H9 (cell line): ENCODE measurements at places on chromosomes 2 and 18.

DNA sequence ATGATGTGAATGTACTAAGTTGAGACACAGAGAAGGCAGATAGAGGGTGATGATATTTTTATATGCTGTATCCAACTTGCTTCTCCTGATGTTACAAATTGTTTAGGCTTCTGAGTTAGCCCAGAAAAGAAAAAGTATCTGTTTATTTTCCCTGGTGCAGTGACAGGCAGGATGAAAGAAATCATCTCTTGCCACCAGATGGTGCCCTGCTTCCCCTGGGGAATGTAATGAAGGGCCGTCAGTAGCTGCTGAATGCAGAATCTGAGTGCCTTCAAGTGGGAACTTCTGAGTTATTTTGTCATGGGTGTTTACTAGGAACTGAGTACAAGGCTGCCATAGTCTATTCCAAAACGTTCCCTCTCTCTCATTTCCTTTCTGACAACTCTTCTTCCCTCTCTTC lies 525.6 kb downstream of the MBD2 start:
- peak; percentile 46 for DNase-seq

DNA sequence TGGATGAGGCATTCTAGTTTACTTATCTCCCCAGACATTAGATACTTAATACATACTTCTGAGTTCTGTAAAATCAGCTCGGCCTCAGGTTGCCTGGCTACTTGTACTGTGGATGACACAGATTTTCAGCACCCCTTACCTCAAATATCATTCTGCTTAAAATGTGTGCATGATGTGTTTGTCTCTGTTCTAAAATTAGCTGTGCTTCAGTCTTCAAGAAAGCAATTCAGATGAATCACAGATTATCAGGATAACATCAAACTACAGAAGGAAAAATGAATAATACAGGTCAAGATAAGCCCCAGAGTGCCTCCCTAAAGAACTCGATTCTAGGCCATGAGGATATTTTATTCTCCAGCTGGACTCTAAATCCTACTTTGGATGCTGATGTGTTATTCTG lies 21.3 kb upstream of the MAPRE2 start:
- no peak for DNase-seq

GRCh38 chr2:112782234-112782799 lies 2.0 kb downstream of the IL1A start:
- no peak for DNase-seq

- no peak for DNase-seq
These were observed 38.5 kb downstream of the HPCAL1 start for GRCh38 chr2:10341193-10341592.

GRCh38 chr2:55530539-55531081 lies 11.1 kb downstream of the CFAP36 start:
- DNase-seq = no peak

- no peak for DNase-seq
These were observed 83.4 kb downstream of the PDK1 start for GRCh38 chr2:172639256-172639655.

GRCh38 chr2:187550857-187551256 lies 3.4 kb downstream of the TFPI start:
- DNase-seq = no peak

DNA sequence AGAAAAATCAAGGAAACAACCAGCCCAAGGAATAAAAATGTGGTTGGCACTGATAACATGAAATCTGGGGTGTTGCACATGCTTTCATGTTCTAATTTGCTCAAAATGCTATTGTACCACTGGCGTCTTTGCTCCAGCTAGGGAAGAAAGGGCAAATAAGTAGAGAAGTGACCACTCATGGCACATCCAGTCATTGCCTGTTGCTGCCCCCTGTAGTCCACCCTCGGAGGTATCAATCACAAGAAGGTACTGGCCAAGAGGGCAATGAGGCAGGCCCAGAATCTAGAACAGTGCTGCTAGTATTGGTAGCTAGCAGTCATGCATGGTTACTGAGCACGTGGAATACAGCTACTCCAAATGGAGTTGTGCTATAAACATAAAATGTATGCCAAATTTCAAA lies 213.4 kb downstream of the CDCA7 start:
- peak; percentile 69 for DNase-seq

GRCh38 chr2:63698786-63699548 lies 110.2 kb downstream of the MDH1 start:
- DNase-seq = peak; percentile 81

DNA sequence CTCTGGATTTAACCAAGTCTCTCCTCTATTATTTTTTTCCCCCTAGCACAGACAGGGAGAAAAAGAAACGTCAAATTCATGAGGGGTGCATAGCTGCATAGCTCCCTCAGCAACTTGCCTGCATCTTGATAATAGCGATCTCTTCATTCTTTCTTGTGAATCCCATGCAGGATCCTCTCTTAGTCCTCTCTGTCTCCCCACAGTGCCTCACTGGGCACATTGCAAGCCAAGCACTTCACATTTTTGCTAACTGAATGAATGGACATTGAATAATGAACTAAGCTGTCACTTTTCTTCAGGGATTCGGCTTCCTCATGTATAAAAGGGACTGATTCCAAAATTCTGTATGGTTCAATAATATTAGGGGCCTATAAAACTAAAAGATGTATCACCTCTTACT lies 2.9 kb upstream of the EPB41L3 start:
- peak; percentile 41 for DNase-seq

- DNase-seq = peak; percentile 46
These were observed 215.8 kb upstream of the DTNA start for GRCh38 chr18:34494359-34494696.

- DNase-seq = no peak
These were observed 170.2 kb downstream of the THADA start for GRCh38 chr2:43425659-43426058.

- DNase-seq = no peak
These were observed 273.7 kb downstream of the TMX3 start for GRCh38 chr18:68441241-68441640.

- no peak for DNase-seq
These were observed 739.3 kb downstream of the SLC4A3 start for GRCh38 chr2:220366765-220367164.

GRCh38 chr2:198187841-198188240 lies 383.4 kb downstream of the PLCL1 start:
- DNase-seq = no peak

DNA sequence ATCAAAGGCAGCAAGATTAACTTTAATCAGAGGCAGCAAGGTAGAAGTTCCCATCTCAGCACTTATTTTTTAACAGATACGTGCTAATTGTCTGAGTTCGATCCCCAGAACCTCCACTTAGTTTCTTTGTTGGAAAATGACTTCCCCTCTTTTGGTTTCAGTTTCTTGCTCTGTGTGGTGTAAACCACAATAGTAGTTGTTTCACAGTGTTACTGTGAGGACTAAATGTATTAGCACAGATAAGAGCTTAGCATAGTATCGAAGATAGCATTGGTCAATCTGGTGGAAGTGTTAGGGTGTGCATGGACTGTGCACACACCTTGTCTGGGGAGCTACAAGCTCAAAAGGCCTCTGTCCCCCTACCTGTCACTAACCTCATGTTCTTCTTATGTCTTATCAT lies 988.3 kb upstream of the GYPC start:
- DNase-seq = no peak

DNA sequence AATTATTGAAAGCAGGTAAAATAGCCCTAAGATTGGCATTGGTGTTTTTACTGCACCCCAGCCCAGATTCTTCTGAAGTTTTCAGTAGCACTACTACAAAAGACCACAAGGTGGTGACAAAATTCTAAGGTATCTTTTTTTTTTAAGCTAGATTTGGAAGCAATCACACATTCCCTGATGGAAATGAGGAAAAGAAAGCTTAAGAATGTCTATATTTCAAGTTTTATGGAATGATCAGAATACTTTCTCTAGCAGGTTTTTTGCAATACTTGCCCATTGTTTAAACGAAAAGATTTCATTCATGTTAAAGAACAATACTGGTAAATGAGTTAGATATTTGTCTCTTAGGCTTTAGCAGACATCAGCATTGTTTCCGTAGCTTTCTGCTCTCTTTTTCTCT lies 32.1 kb upstream of the ZNF638 start:
- DNase-seq = no peak

- DNase-seq = no peak
These were observed 707.5 kb upstream of the FSHR start for GRCh38 chr2:49861821-49862220.

DNA sequence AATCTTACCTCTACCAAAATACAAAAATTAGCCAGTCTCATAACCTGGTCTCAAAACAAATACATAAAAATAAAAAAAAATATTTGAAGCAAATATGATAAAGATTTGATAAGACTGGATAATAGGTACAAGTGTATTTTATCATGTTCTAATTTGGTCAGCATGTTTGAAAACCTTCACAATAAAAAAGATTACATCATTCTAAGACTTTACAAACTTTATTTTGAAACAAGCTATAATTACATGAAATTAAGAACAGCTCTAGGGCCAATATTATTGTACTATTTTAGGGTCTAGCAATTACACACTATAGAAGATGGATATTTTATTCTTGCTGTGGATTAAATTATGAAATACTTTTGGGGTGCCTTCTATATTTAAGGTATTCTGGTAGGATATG lies 29.4 kb upstream of the MCM6 start:
- DNase-seq = no peak

- no peak for DNase-seq
These were observed 1608.9 kb upstream of the PIK3C3 start for GRCh38 chr18:40346146-40346545.

- DNase-seq = no peak
These were observed 48.1 kb downstream of the COBLL1 start for GRCh38 chr2:164793529-164793928.

DNA sequence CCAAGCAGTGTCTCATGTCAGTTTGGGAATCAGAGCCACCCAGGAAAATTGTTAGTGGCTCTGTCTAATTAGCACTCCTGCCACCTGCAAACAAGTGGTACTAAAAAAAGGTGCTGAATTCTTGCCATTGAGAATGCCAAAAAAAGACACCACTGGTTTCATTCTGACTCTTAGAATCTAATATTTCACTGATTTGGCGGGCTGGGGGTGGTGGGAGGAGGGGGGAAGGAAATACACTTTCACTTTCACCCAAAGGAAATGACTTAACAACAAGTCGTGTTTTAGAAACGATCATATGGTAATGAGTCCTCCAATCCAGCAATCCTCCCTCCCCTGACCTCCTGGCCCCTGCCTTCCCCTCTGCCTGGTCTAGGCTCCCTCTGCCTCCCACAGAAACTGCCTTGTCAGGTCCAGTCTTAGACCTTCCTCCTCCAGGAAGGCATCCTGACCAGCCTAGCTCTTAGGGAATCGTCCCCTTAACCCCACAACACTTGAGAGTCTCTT lies 4.4 kb upstream of the KLHL29 start:
- no peak for DNase-seq

DNA sequence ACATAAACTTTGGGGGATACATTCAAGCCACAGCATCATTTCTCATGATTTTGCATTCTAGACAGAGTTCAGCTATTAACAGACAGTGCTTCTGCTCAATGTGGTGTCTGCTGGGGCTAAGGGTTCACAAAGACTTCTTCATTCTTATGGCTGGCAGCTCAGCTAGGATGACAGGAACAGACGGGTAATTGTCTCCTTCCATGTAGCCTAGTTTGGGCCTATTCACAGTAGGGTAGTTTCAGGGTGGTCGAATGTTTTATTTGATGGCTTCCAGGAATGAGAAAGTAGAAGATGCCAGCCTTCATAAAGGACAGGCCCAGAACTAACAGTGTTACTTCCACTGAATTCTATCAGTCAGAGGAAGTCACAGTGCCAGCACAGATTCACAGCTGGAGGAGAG lies 26.0 kb upstream of the BCL2L11 start:
- no peak for DNase-seq

- no peak for DNase-seq
These were observed 117.5 kb downstream of the TMEM163 start for GRCh38 chr2:134601264-134601663.

DNA sequence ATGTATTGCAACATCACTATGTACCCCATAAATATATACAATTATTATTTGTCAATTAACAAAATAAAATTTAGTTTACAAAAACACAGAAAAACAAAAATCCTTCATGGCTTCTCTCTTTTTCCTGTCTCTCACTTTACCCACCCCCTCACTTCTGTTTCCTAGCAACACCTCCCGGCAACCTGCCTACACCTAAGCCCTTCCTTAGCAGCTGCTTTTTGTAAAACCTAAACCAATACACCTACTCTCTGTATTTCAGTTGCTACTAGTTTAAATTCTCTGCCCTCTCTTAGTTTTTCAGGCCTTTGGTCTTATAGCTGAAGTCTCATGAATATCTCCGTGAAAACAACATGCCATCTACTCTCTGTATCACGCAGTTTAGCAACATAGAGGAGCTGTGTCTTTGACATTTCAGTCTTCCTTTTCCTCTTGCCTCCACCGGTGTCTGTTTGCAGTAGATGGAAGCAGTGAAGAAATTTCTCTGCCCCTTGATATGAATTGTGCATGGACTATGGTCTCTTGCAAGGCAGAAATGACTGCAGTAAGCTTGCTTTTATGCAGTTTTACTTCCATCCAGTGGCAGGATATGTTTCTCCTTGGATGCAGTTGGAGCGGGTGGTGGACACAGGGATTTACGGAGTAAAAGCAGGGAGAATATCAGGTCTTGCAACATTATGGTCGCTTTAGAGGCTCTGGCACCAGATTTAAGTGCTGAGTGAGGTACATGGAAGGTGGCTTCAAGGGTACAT lies 42.0 kb upstream of the ZDBF2 start:
- no peak for DNase-seq

GRCh38 chr2:43300781-43301583 lies 74.6 kb upstream of the ZFP36L2 start:
- no peak for DNase-seq

- no peak for DNase-seq
These were observed 122.1 kb downstream of the CELF4 start for GRCh38 chr18:37443325-37444055.

GRCh38 chr2:84870306-84870705 lies 10.6 kb downstream of the TRABD2A start:
- DNase-seq = no peak

- DNase-seq = peak; percentile 57
These were observed 308.2 kb downstream of the EN1 start for GRCh38 chr2:118539290-118539689.

- no peak for DNase-seq
These were observed 332.0 kb downstream of the PIK3C3 start for GRCh38 chr18:42287047-42287446.

DNA sequence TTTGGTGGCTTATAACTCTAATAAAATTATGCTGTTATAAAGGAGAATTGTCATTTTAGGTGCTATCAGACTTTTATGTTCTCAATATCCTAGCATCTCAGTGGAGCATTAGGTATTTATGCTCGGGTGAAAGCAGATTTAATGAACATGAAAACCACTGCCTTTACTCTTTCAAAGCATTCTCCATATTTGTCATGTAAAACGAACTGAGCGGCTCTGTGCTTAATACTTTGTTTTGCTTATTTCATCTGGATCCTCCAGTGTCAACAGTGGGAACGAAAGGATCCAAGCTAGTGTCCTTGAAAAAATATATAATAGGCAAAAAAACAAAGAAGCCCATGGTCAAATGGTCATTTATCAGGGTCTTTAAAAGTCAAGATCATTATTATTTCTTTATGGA lies 53.5 kb downstream of the THSD7B start:
- DNase-seq = no peak
